CD4-positive, alpha-beta T cell treated with Interferon alpha-2 for 1 hour (primary cell): ENCODE measurements at places on chromosomes 13 and 19.

DNA sequence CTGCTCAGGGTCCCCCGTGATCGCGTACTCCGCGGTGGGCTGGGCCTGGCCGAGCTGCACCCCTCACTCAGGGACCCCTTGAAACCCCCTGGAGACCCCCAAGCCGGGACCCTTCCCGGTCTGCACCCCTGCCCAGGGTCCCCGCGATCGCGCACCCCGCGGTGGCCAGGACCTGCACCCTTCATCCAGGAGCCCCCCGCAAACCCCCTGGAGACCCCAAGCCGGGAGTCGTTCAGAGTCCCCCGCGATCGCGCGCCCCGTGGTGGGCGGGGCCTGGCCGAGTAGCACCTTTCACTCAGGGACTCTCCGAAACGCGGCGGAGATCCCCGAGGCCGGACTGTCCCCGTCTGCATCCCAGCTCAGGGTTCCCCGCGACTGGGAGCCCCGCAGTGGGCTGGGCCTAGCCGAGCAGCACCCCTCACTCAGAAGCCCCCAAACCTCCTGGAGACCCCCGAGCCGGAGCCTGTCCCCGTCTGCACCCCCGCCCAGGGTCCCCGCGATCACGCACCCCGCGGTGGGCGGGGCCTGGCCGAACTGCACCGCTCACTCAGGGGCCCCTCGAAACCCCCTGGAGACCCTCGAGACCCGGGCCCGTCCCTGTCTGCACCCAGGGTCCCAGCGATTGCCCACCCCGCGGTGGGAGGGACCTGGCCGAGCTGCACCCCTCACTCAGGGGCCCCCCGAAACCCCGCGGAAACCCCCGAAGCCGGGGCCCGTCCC lies 748 bp downstream of the LMNB2 start:
- peak; percentile 62 for DNase-seq

DNA sequence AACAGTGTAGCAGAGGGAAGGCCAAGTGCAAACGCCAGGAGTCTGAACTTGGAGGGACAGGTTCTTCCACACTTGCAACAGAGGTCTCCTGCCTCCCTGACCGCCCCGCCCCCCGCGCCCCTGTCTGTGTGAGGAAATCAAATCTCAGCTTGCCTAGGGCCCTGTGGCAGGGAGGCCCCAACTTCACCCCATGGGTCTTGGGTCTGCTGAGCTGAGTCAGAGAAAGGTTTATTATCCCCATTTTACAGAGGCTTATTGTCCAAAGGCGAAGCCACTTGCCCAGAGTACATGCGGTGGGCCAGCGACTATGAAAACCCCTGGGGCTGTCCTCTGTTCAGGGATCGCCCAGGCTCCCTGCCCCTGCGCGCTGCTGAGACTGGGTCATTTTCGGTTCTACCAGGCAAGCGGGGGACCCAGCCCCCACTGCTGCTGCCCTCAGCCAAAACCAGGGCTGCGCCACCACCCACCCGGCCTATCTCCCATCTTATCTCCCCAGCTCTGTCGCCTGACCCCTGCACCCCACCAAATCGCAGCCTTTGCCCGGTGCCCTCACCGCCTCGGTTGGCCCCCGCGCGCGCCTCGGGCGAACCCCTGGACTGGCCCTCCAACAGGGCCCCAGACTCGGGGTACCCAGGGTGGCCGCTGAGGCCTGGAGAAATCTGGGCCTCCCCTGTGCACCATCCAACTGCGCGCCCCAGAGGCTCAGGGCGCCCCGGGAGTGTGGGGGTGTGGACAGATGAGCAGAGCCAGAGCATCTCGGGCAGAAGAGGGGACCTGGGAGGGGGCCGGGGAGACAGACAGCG lies 850 bp upstream of the CERS4 start:
- DNase-seq: no peak

DNA sequence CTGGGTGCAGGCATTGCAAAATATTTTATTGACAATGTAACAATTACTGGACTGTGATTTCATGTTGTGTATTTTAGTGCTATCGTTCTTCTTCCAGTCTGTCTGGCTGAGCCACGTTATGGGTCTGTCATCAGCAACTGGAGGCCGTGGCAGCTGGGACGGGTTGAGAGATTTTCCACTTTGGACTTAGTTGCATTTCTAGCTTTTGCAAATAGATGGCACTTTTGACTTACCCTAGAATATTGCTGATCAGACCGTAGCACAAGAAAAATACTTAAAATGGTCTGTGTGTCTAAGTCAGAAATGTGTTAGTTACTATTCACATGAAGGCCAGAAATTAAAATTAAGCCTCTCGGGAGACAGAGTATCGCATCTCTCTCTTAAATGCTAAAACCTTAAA lies 211.1 kb downstream of the TEX29 start:
- DNase-seq: no peak

- DNase-seq: no peak
Measured at GRCh38 chr13:26007261-26008125, 44.3 kb downstream of the SHISA2 start.

DNA sequence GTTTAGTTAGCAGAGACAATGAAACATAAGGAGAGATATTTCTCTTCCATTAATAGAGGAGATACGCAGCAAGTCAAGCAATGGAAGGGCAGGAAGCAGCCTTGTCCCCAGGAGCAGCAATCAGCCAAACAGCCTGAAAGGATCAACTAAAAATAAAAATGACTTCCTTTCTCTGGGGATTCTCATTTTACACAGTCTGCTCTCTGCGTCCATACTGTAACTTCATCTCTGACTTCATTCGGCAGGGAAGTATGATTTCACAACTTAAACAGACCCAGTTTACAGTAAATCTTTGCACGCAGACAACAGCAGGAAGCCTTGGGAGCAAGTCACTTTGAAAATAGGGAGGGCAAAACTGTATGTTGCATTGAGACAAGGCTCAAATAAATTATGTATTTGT lies 826.7 kb downstream of the DIAPH3 start:
- no peak for DNase-seq

- no peak for DNase-seq
Measured at GRCh38 chr13:29688193-29688592, 92.7 kb upstream of the SLC7A1 start.

- DNase-seq: no peak
Measured at GRCh38 chr13:96646515-96647211, 347.6 kb downstream of the OXGR1 start.

DNA sequence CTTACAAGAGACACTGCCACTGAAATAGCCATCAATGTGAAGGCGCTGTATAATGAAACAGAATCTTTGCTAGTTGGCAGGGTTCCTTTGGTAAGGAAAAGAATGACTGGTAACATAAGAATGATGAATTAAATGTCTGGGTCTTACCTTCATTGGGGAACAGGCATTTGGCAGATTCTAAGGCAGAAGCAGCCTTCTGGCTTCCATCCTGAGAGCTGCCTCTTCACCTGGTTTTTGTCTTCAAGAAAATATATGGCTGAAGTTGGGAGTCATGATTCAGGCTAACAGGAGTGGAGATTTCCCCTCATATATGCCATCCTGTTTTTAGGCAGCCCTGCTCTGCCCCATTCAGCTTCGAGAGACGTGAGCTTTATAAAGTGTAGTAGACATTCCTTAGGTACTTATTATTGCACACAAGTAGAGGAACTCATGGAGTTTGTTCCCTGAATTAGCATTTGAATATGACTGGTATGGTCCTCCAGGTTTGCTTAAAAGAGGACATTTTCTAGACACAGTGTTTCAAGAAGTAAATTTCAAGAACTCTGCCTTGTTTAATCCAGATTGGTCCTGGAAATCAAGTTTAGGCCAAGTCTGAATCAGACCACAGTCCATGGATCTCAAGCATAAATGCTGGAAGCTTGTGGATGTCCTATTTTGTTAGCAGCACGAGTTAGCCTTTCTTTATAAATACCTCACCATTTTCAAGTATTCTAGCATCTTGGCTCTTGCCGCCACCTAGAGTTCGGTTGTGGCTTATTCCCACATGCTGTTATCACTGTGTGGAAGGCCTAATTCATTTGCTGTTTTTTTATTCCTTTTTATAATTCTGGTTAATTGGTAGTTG lies 56.2 kb upstream of the AKAP11 start:
- DNase-seq: peak; percentile 14

GRCh38 chr19:35554076-35554475 lies 8.7 kb downstream of the TMEM147 start:
- no peak for DNase-seq

DNA sequence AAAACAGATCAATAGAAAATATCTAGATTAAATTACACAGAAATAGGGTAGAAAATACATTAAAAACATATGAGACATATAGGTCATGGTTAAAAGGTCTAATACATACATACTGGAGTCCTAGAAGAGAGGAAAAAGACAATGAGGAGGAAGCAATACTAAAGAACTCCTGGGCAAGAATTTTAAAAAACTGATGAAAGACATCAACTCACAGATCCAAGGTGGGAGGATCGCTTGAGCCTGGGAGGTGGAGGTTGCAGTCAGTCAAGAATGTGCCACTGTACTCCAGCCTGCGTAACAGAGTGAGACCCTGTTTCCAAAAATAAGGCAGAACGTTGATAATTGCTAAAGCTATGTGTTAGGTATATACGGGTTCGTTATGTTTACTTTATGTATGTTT lies 5.4 kb upstream of the KASH5 start:
- DNase-seq: no peak

DNA sequence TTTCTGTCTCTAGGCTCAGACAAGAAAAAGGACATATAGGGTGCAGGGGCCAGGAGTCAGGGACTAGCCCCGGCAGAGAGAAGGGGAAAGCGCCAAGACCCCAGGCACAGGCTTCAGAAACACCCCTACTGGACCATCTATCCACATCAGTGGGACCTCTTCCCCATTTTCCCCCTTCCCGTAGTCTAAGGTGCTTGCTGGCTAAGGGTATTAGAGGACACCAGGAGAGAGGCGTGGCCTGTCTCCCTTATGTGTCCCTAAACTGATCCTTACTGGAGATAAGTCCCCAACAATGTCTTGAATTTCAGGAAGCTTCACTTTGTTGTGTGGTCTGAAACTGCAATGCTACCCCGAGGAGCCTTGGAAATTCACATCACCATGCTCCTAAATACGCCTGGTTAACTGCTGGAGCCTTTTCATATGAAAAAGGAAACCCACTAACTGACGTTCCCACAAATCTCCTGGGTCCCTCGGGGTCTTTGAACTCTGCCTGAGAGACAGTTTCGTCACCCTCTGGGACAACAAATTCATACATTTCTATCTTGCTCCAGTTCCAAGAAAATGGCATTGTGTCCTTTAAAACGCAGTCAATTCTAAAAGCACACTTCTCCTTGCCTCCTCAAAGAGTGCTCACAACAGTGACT lies 197.7 kb downstream of the COL4A1 start:
- DNase-seq: no peak

DNA sequence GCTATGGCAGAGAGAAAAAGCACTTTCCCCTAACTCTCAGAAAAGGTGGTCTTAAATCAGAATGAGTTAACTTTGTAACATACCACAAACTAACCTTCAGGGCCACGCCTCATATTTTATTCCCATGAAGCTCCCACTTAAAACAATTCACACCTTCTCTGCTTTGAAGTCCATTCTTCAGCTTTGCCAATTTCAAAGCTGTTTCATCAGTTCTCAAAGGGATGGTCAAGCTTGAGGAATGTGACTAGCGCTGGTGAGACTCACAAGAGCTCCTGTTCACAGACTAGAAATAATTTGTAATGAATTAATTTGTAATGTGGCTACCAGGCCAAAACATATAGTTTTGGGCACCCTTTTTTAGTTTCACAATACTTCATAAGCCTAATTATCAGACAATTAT lies 68.2 kb downstream of the STK24 start:
- no peak for DNase-seq

DNA sequence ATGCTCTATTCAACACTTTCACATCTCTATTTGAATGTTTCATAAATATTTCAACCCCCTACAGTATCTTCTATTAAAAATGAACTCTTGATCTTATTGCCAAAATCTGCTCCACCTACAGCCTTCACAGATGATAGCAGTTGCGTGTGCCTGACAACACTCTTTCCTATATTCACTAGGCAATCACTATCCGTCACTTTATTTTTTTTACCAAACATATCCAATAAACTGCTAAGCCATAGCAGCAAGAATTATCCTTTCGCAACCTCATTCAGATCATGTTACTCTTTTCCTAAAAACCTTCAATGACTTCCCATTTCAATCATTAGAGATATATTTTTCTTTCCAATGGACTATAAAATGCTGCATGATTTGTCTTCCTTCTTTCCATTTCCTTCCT lies 629.8 kb upstream of the PCDH9 start:
- DNase-seq: no peak

DNA sequence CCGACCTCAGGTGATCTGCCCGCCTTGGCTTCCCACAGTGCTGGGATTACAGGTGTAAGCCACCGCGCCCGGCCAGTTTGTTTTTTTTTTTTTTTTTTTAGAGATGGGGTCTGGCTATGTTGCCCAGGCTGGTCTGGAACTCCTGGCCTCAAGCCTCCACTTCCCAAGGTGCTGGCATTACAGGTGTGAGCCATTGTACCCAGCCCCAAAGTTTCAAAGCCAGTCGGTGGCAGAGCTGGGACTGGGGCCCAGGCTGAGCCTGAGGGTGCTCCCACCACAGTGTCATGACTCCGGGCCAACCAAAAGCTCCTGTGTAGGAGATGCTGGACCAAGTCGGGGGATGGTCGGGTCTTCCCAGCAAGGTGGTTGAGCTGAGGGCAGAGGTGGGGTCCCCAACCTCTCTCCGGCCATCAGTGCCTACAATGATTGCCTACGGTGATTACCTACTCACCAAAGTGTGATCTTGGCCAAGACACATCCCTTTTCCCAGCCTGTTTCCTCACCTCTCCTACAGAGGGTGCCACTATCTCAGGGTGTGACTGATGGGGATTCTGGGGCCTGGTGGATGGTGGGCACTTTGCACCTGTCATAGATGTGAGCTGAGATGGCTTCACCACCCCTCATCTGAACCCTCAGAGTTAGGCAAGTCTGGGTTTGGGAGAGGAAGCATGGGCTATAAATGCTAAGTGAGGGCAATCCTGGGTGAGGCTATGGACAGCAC lies 5.9 kb upstream of the SAMD1 start:
- no peak for DNase-seq

DNA sequence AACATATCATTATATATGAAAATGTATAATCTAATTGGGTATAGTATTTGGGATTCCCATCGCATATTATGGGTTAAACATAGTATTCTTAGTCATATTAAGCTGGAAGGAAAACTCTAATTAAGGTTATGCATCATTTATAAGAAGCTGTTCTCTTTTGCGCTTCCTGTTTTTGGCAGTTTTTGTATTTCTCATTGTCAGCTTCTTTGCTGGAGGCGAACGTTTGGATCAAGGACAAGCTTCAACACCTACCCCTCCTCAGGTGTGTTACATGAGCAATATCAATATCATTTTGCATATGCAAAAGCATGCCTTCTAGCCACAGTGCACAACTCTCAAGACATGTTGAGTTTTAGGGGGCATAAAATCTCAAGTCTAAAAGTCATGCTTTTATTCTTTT lies 439.8 kb downstream of the TDRD3 start:
- no peak for DNase-seq

- DNase-seq: no peak
Measured at GRCh38 chr13:108268466-108269112, 929 bp upstream of the TNFSF13B start.

- peak; percentile 67 for DNase-seq
Measured at GRCh38 chr19:46746281-46747057, at the start of gene STRN4. Gene STRN4, minus strand, starts transcription at chr19:46746450. Its CDS starts 20 bp downstream, at chr19:46746430.

DNA sequence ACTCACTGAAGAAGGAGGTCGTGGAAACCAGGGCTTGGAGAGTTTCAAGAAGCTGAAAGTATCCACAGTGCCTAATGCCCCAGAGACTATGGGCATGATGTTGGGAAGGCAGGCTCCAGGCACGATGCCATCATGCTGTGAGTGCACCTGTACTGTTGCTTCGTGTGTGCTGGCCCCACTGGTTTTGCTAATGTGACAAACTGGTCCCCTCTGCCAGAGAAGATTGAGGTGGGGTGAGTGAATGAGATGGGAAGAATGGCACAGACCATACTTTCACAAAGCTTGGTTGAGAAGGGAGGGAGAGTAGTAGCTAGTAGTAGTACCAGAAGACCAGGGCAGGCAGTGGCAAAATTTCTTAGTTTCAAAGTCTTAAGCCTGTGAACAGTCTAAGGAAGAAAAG lies 19.0 kb upstream of the POP4 start:
- DNase-seq: no peak
